Thymus (tissue), 14 donors: ENCODE measurements at places on chromosomes 13 and 19.

GRCh38 chr19:1941146-1942077 is at the start of gene CSNK1G2:
CSNK1G2 (plus strand) TSS chr19:1941172; CDS start chr19:1969773, 28,601 bp downstream.
- DNase-seq = no peak

- no peak for DNase-seq
Measured at GRCh38 chr13:103883698-103884097, 817.5 kb upstream of the SLC10A2 start.

DNA sequence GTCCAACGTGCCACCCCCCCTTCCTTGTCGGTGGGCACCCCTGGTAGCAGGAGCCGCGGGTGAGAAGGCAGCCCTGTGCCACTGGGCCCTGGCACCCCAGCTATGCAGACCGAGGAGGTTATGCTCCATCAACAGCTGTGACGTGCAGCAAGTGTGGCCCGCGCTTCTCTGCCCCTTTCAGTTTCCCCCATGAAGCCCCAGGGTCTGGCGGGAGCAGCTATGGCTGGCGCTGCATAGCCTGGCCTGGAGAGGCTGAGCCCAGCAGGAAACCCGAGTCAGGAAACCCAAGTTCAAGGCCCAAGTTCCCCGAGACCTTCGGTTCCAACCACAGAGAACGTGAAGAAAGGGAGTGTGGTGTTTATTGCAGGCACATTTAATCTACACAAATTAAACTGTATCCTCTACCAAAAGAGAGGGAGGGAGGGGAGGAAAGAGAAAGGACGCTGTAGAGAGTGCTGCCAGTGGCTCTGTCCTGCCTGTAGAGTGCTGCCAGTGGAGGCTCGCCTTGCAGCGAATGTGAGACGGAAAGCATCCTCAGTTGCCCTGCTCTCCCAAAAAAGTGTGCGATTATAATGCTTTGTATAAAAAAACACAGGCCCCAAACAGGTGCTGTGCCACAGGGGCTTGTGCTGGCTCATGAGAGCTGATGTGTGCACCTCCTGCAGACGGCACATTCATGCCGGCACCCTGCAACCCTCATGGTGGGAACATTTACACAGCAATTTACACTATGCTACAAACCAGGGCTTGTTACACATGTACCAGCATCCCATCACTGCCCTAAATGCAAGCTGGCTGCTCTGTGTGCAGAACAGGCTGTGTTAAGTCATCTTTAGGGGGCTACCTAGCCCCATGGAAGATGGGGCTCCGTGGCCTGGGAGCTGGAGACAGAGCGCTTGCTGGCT is 16.3 kb downstream of the POP4 start:
- no peak for DNase-seq

DNA sequence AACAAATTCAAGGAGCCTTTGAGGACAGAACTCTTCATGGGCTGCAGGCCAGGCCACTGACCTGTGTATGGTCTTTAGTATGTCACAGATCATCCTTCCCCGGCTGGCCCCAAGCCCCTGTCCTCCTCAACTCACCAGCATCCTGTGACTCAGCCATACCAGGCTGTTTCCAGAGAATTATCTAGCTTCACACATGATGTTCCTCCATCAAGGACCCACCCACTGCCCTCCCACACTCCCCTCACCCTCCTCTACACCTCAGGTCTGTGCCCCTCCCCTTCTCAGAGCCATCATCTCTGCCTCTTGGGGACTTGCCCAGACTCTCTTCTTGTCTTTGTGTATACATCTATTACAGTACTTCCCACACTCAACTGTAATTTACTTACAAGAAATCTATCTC is 14.7 kb downstream of the DCT start:
- no peak for DNase-seq

GRCh38 chr19:13094771-13095392 is 7.8 kb downstream of the LYL1 start:
- DNase-seq = no peak

GRCh38 chr13:107576430-107576829 is 638.9 kb downstream of the LIG4 start:
- no peak for DNase-seq

GRCh38 chr19:13866463-13867046 is 10.4 kb upstream of the NANOS3 start:
- DNase-seq = no peak

GRCh38 chr19:50328873-50329145 is 368 bp downstream of the KCNC3 start:
- no peak for DNase-seq

- no peak for DNase-seq
Measured at GRCh38 chr19:3413796-3414327, 47.5 kb downstream of the NFIC start.

DNA sequence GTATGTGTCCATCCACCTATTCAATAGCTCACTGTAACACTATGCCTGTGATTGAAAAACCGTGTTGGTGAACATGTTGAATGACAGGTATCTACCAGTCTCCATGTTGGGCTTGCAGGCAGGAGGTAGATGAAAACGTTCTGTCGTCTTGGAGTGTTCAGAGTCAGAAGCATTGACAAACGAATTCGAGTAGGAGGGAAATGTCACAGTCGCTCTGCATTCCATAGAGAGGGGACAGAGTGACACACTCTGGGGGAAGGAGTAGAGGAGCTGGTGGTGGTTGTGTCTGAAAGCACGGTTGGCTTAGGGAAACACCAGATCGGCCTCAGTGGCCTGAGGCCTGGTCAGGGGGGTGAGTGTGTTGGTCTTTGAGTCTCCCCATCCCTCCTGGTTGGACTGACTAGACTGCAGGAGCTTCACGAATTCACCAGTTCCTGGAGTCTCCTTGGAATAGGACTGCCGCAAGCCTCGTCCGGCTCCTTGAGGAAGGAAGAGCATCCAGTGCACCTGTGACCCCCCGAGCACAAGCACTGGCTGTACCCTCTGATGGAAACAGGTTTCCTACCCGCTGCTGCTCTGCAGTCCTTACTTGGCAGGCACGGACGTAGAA is 105.0 kb upstream of the C1QTNF9B start:
- DNase-seq = no peak

- DNase-seq = no peak
Measured at GRCh38 chr13:93505104-93505952, 278.7 kb downstream of the GPC6 start.

DNA sequence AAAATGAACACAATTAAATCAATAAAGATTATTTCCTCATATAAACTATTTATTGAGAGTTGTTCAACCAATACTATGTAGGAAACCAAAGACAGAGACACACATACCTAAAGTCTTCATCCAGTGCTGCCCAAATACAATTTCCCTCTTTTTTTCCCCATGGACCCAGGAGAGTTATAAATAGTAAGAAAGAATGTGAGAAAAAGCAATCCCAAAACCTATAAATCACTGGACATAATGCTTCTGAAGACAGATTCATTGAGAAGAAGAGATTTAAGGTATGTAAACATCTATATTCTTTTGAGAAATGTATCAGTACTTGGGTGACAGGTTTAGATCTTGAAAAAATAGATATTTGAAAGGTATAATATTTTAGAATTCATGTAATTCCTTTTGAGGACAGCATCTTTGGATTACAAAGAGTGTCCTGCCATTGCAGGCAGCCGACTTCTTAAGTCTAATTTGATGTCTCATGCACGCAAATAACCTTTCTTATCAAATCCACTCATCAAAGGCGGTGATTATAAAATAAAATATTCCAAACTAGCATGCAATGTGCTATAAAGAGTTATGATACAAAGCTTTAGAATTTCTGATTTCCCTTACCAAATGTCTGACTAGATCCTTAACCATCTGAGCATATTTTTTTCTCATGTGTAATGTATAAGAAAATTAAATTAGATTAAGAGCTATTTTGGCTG is 739.4 kb downstream of the LIG4 start:
- no peak for DNase-seq

- DNase-seq = no peak
Measured at GRCh38 chr19:40810160-40810559, 11.2 kb downstream of the EGLN2 start.

GRCh38 chr13:38606699-38607535 is 80.0 kb upstream of the FREM2 start:
- DNase-seq = no peak

DNA sequence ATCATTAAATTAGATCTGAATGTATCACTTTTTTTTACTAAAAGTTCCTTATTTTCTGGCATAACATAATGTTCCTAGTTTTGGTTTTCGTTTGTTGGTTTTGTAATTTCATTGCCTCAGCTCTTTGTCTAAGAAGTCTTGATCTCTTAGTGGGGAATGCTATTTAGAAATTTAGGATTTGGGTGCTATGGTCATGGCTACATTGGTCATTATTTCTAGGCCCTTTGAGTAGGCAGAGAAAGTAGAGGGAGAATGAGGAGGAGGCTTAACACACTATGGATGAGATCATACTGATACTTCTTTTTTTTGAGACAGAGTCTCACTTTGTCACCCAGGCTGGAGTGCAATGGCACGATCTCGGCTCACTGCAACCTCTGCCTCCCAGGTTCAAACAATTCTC is 41.8 kb downstream of the PIBF1 start:
- no peak for DNase-seq
